CD4-positive, alpha-beta T cell treated with Interleukin-17A for 1 hour (primary cell): ENCODE measurements at places on chromosomes 7 and 10.

- no peak for DNase-seq
Measured at GRCh38 chr7:146956321-146956720, 839.7 kb downstream of the CNTNAP2 start.

DNA sequence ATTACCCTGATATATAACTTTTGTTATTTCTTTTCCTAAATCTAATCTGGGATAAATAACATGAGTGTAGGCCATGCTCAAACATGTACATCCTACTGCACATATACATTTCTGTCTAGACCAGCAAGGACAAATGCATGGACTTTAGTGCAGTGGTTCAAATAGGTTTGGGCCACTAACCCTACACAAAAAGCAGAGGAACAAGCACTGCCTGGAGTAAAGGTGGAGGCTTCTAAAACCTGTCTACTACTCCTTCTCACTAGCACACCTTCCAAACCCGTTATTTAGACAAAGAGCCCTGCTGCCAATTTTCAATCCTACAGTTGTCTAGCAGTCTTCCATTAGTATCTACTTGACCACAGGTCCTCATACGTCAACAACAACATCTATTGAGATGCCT lies 34.8 kb downstream of the SGCE start:
- DNase-seq, result no peak

DNA sequence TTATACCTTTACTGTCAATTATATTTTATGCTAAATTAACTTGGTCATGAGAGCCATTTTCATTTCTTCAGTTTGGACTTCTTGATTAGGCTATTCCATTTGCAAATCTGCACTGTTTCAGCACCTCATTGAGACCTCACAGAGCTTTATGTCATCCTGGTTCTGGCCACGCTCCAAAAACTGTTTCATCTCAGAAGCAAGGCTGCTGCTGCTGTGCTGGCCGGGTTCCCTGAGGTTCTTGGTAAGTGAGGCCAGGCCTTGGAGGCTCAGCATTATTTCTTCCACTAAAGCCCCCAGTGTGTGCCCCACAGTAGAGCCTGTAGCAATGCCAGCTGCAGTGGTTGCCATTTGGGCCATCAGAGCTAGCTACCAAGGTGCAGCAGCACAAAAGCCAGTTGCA lies 7.8 kb upstream of the ZNF485 start:
- no peak for DNase-seq

DNA sequence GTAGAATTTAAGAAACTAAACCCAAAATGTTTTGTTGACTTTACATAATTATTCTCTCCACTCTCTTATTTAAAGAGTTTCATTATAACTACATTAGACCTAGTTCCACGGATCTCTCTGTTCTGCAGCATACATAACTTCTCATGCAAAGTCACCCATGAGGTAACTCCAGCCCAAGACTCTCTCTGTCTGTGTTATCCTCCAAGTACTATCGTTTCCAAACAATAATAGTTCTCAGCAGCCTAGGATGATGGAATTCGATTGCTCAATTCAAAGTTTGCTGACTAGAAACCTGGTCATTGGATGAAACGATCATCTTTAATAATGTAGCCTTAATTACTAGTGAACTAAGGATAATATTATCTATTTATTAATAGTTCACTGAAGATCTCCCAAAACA lies 203.1 kb upstream of the PTN start:
- no peak for DNase-seq

GRCh38 chr7:106283831-106284713 lies 711 bp downstream of the NAMPT start:
- peak; percentile 57 for DNase-seq

DNA sequence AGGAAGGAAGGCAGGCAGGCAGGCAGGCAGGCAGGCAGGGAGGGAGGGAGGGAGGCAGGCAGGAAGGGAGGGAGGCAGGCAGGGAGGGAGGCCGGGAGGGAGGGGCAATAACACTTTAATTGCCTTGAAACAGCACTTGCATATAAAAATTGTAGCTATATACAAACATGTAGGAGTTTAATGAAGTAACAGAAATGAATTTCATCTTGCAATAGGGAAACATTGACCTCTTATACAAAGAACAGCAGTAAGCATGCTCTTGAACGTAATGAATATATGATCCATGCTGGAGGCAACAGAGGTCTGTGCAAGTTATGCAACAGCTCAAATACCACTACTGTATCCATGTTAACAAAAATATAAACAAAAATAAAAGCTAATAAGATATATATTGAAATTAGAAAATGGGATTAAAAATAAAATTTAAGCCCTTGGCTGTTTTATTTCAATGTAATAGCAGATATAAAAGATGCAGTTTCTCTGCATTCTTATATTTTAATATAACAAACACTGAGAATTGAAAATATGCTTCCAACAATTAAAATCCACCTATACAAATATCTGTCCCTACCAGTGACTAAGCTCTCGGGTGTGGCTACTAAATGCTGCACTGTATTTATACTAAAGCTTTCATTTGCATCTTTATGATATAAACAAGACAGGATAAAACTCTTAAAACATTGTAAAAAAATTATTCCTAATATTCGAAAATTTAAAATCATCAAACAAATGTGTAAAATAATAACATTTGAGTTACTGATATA lies 50.3 kb downstream of the CACNA2D1 start:
- DNase-seq, result no peak

- no peak for DNase-seq
Measured at GRCh38 chr10:21530641-21531040, 3.4 kb upstream of the MLLT10 start.

DNA sequence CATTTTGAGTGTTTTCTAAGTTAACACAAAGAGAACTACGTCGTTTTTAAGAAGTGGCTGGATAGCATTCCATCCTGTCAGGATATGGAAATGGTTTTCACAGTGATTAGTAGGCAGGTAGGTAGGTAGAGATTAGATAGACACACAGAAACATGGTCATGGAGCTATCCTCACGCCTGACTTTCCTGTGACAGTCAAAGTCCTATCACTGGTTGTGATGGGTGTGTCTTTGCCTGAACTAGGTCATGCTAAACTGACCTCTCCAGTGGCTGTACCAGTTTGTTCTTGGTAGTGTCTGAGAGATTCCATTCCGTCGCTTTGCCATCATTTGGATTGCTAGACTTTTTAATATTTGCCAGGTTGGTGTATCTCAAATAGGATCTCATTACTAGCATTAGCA lies 28.2 kb downstream of the FKBP6 start:
- DNase-seq, result no peak

DNA sequence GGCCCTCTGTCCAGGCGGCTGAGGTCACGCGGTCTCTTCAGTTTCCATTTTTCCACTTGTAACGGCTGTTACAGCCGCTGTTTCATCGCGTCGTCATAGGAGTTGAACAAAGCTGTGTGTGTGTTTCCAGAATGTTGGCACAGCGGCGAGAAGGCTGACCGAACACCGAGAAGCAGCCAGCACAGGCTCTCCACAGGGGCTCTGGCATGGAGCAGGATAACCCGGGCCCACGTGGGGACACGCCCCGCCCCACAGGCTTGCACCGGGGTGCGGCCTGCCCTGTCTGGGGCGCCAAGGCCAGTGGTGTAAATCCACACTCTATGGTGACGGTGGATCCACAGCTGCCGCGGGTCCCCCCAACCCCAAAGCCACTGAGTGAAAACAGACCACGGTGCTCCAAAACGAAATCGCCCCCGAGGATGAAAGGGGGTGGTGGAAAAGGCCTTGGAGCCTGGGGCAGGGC lies 448.2 kb downstream of the DNAJB6 start:
- DNase-seq, result no peak

- DNase-seq, result no peak
Measured at GRCh38 chr10:30282221-30282620, 66.9 kb downstream of the MTPAP start.

GRCh38 chr7:39709768-39710311 lies 86.5 kb downstream of the RALA start:
- no peak for DNase-seq

GRCh38 chr10:84493951-84494848 lies 165.8 kb downstream of the CCSER2 start:
- DNase-seq, result no peak

GRCh38 chr10:61967298-61967697 lies 65.8 kb downstream of the ARID5B start:
- no peak for DNase-seq

DNA sequence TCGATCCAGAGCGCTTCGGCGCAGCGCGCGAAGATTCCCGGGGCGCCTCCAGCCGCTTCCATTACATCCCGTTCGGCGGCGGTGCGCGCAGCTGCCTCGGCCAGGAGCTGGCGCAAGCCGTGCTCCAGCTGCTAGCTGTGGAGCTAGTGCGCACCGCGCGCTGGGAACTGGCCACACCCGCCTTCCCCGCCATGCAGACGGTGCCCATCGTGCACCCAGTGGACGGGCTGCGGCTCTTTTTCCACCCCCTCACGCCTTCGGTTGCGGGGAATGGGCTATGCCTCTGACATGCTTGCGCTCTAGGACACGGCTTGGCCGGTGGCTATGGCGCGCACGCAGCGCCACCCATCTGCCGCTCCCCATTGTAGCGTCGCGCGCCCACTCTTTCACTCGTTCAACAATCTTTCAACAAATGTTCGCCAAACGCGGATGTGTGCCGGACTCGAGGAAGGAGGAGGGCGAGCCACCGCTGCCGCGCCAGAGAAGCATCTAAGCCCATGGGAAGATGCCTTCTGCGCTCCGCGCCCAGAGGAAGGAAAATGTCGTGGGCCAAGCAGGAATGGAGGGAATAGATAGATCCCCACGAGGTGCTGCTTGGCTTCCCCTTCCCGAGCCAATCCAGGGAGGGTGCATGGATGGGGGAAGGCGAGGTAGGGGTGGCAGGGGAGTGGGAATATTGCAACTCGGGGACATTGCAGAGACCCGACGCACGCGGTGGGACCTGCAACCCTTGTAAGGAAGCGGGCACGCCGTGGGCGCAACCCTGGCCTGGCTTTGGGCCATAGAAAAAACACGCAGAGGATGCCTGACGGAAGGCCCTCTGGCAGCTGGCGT lies 5.1 kb upstream of the CYP26A1 start:
- no peak for DNase-seq

DNA sequence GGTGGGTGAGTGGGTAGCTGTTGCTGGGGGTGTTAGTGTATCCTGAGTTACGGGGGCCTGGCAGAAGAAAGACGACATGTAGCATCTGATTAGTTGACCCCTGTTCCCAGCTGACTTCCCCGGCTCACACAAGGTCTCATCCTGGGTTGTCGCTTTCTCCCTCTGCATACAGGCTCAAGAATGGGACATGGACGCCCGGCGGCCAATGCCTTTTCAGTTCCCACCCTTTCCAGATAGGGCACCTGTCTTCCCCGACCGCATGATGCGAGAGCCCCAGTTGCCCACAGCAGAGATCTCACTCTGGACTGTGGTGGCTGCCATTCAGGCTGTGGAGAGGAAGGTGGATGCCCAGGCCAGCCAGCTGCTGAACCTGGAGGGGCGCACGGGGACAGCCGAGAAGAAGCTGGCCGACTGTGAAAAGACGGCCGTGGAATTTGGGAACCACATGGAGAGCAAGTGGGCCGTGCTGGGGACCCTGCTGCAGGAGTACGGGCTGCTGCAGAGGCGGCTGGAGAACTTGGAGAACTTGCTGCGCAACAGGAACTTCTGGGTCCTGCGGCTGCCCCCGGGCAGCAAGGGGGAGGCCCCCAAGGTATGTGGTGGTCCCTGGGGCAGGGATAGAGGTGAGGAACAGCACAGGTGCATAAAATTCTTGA lies 2.9 kb downstream of the ZNF282 start:
- DNase-seq, result no peak

DNA sequence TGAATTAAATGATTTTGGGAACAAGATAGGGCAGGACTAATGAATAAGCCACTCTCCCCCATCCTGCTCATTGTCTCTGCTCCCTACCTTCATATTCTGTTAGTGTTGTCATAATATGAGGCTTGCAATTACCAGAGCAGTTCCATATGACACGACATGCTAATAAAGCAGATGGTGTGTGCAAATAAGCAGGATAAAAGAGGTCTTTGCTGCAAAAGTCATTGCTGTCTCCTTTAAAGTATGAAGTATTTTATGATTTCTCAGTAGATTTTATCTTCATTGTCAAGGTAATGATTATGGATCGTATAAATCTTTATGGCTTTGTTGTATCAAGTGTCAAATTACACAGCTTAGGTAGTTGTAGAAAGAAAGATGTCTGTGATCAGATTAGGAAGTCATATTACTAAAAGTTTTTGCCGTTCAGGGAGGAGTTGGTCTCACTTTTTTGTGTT lies 114.8 kb downstream of the SDK1 start:
- DNase-seq, result no peak

DNA sequence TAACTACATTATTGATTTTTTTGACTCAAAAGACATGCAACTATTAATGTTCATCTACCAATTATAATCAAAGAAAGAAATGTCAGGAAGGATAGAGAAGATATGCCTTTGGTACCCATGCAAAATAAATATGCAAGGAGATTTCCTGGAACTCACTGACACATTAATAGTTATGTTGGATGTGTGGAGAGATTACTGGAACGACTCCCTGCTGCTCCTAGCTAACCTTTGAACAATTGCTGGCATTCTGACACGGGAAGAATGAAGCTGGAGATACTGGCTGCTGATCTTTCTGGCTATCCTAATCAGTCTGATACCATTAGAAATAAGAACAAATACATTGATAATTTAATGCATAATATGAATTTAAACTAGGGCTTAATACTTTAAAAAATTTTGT lies 507.9 kb upstream of the NRG3 start:
- no peak for DNase-seq
